ENCODE measurements at places on chromosomes 5 and 9.
A peak's percentile ranks its signal among the peaks of the same experiment; 100 is the strongest.

DNA sequence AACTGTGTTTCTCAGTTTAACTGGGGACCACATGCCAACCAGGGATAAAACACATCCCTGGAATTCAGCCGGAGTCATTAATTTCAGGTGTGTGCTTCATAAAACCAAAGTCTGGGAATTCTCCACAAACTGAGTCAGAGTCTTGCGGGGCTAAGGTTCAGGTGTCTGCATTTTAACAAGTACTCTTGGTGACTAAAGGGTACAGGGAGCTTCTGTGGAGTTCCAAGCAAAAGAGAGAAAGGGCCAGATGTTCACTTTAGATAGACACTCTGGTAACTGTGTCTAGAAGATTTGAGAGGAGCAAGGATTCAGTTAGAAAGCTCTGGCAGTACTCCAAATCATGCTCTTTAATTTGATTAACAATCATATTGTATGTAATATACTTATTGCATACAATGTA lies 4.0 kb downstream of the NADK2 start:
- DNase-seq: no peak

- no peak for DNase-seq
These were observed 304.6 kb downstream of the ACTL7B start for GRCh38 chr9:108551030-108551841.

DNA sequence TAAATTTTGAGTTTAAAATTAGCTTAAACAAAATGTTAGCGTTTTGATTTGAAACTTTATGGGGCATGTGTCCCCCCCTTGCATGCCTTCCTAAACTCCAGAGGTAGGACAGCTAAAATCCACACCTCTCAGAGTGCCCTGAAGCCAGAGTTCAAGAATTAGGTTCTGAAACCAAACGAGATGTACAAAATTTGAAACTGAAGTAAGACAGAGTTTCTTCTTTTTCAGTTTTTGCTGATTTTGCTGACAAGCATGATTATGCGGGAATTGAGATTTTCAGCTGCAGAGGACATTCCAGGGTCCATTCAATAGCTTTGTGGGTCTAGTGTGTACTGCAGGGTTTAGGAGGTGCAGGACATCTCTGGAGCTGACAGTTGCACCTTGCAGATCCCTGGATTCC lies 17.1 kb upstream of the LOX start:
- DNase-seq: no peak

DNA sequence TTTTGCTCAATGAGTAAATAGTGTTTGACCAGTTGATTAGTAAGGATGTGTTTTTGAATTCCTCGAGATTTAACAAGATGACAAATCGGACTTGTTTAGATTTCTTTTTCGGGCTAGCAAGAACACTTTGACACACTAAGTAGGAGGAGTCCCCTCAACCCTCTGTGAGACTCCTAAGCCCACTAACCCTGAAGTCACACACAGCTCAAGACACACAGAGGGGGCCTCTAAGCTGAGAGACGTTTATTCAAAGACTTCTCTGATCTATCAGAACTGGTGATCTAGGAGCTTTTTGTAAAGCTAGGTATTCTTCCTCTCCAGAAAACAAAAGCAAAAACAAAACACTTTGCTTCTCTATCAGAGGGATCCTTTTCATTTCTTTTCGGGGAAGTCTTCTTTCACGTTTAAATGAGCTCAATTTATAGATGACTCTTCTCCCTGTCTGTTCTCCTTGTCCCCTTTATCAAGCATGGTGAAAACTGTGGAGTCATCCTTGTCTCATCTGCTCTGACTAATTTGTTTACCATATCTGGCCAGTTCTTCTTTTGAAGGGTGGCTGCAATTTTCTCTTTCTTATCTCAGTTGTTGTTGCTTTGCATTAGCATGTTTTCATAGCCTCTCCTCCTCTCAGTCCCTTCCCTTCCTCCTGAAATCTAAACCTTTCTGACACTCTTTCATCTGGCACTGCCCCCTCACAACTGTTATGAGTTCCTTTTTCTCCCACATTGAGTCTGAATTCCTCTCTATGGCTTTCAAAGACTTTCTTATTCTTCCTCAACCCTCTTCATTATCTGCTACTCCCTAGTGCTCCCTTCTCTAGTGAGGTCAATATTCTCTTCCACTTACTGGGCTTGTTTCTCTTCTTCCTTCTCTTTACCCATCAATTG lies 68.5 kb upstream of the RAI14 start:
- no peak for DNase-seq

GRCh38 chr9:131402073-131402472 lies 8.2 kb downstream of the PRRC2B start:
- DNase-seq: no peak

GRCh38 chr5:111699976-111700375 lies 57.0 kb downstream of the NREP start:
- no peak for DNase-seq

DNA sequence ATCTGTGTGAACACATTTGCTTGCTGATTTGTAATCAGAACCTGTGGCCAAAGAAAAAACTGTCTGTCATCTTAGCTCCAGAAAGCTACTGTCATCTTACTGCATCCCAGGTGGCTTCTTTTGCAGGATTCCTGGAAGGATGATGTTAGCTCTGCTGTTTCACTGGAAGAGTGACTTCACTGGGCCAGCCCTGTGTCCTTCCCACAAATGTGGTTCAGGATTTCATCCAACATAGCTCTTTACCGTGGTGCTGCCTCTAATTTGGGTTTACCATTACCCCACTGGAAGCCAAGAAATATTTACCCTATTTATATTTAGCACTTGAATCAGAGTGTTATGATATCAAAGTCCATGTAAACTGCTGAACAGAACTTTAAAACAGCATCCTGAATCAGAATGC lies 501.0 kb downstream of the GADD45G start:
- no peak for DNase-seq

DNA sequence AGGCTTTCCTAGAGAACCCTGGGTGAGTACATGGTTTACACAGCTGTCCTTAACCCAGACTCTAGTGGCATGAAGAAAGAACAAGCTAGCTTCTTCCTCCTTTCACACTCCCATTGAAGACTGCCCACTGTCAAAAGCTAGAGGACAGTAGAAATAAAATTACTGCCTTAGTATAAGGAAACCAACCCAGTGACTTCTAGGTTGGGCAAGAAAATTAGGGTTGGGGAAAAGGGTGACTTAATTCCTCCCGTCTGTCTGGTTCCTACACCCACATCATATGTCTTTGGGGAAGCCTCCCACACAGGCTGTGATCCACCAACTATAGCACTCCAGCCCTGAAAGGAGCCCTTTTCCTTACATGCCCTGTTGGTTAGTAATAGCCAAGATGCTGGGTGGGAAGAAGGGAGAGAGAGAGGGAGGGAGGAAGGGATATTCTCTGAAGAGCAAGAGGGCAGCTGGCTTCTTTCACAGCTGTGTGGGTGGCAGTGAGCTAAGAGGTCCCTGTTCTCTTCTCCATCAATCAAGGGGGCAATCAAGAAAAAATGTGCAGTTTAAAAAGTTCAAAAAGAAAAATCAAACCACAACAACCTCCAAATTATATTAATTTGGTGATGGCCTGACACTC lies 21.7 kb downstream of the HBEGF start:
- DNase-seq: no peak

DNA sequence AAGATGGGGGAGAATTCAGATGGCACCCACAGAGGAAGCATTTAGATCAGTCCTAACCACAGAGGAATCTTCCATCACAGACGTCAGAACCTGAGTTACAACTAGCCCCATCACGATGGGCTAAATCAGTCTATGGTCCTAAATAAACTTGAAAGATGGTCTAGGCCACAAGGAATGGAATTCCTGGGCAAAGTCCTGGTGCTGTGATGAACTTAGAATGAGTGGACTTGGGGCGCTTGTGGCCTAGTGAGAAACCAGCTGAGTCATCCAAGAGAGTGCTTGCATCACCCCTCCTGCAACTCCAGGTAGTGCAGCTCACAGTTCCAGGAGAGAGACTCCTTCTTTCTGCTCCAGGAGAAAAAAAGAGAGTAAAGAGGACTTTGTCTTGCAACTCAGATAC lies 722.9 kb upstream of the RGMB start:
- DNase-seq: no peak

- no peak for DNase-seq
These were observed 128.0 kb downstream of the SLC1A3 start for GRCh38 chr5:36734422-36734821.

DNA sequence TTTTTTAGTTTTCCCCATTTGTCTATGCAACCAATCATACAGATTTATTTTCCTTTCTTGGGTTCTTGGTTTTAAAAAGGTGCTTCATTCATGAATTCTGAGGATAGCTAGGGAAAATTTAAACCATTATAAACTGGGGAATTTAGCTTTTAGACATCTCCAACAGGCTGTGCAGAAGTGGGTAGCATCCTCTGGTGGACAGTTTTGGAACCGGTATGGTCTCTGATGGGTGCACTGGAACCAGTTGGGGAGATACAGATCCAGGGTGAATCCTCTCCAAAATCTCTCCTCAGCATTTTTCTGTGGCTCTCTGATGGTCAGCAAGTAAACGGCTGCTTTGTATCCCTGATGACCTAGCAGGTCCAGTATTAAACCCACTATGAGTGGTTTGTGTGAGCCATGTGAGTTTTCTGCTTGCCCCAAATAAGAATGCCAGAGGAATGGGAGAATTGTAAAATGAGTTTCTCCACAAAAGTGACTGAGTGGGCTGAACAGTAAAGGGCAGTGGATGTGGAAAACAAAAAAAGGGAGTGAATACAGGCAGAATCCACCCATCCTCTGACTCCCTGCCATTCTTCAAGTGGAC lies 9.1 kb upstream of the DNAJC25 start:
- no peak for DNase-seq

- no peak for DNase-seq
These were observed 101.6 kb upstream of the CPEB4 start for GRCh38 chr5:173786286-173787187.

DNA sequence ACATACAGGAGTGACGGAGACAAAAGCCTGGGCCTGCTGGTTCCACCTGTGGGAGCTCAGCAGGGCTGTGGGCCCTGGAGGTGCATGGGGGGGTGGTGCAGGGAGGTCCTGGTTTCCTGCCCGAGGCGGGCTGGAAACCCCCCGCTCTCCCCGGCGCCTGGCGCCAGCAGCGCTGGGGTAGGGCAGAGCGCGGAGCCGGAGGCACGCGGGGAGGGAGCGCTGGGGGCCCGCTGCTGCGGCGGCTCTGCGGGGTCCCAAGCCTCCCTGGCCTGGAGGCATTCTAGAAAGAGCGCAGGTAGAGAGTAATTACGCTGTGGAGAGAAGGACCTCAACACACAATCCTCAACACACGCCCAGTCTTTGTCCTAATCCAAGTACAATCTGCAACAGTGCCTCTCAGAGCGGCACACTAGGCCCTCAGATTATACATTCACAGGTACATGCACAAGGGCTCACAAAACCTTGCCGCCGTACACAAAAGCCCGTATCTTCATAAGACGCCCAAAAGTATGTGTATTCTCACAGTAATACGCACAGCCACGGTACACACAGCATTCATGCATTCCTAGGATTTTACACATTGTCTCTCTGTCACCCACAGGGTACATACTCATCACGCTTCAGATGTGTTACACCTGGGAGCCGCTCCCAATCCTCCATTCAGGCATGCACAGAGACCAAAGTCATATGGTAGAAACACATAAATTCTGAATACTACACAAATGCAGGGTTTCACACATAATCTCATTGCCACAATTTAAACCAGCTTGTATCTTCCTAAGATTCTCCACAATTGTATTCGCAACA lies 2.1 kb upstream of the HAND1 start:
- DNase-seq: peak; percentile 51

GRCh38 chr5:79484731-79485130 lies 29.2 kb downstream of the HOMER1 start:
- no peak for DNase-seq

- DNase-seq: no peak
These were observed 31.0 kb downstream of the EFCAB9 start for GRCh38 chr5:172224996-172225395.

- no peak for DNase-seq
These were observed 191.3 kb upstream of the NREP start for GRCh38 chr5:111948092-111948841.

- no peak for DNase-seq
These were observed 472.9 kb downstream of the ARHGEF28 start for GRCh38 chr5:74098941-74099340.

- DNase-seq: no peak
These were observed 318.5 kb downstream of the TRPM3 start for GRCh38 chr9:70802758-70803436.

DNA sequence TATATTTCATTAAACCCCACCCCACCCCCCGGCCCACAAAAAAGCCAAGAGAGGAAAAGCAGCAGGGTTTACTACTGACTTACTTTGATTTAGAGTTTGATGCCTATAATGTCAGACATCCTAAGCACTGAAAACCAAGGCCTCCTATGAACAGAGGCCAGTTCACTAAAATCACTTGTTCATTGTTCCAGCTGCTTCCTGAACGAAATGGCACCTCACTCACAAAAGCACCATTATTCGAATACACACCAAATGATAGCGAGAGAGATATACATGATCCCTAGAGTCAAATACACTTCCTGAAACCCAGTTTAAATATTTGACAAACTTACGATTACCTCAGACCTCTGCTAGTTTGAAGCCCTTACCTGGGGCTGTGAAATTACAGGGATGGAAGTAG lies 66.6 kb downstream of the LPAR1 start:
- DNase-seq: no peak

- no peak for DNase-seq
These were observed 8.0 kb upstream of the HNRNPAB start for GRCh38 chr5:178196281-178196812.

DNA sequence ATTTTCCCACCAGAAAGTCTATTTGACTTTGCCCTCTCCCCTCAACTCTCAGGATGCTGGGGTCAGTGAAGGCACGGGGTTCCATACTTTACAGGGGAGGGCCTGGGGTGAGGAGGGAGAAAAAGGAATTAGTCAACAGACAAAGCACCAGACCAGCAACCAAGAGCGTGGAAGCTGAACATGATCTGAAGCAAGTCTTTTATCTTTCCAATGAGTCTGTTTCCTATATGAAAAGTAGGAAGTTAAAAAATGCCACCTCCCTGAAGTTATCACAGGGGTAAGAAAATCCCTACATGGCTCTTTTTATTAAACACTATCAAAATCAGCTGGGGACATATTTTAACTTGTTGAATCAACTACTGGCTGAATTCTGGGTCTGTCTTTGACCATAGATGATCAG lies 337.0 kb downstream of the TRPM3 start:
- DNase-seq: no peak

GRCh38 chr5:32508806-32509805 lies 64.6 kb upstream of the ZFR start:
- DNase-seq: no peak

DNA sequence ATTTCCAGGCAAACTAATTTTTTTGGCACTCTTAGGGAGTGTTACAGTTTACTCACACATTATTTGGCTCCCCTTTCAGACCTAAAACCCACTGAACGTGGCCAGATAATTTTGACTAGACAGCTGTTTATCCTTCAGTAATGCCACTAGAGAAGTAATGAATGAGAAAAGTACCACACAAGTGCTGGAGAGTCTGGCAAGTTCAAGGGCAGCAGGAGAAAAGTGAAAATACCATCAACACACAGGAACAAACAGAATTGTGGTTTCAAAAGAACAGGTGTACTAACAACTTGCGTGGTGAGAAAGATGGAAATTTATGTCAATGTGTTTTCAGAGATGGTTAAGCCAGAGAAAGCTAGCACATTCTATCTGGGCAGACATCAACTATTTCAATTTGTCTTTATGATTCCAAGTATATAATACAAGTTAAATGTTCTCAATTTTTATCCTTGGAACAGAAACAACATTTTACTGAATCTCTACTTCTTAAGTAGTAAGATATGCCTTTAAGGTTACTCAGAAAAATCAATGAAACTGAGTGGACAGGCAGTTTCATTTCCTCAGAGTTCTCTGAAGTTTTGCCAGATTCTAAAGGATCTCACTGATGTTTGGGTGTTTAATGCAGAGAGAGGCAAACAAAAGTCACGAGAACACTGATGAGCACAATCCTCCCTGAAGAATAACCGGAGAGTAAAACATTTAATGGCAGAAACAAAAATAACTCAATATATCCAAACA lies 91.0 kb downstream of the ARSB start:
- DNase-seq: no peak
